Ecto neural progenitor cell (in vitro differentiated cells): ENCODE measurements at places on chromosomes 6 and 20.

GRCh38 chr20:24693466-24694156 is 224.2 kb downstream of the SYNDIG1 start:
- DNase-seq = peak; percentile 28

DNA sequence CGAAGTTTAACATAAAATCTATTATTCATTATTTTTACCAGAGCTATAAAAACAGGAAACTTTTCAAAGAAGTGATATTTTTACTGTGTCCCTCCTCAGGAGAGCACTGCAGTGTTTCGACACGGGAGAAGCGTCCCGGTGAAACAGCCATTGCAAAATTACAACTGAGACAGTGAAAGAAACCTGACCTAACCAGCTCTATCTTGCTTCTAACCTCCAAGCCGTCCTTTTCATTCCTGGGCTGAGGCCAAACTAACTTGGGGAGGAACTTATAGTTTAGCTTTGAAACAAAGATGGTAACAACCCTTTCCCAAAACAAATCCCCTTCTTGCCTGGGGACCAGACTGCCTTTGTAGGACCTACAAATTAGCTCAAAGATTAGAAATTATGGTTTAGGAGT is 79.2 kb downstream of the WDR27 start:
- DNase-seq = no peak

GRCh38 chr6:105601541-105602236 is 198.8 kb upstream of the PREP start:
- no peak for DNase-seq

DNA sequence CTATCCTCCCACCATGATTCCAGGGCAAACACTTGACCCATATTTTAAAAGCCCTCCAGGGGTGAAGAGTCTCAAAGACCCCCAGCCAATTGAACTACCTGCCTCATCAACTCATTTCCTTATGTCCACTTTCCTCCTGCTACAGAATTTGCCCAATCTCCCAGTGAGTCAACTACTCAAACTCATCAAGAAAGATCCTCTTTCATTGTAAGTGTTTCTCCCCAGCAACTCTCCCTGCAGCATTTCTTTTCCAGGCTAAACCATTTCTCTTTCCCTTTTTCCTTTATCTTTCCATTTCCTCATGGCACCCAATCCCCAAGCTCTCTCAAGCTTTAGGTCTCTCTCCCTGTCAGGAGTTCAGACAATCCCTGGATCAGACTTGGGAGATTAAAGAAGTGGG is 1.5 kb downstream of the DLK2 start:
- no peak for DNase-seq

GRCh38 chr20:17799575-17800227 is 99.9 kb downstream of the BANF2 start:
- DNase-seq = no peak

DNA sequence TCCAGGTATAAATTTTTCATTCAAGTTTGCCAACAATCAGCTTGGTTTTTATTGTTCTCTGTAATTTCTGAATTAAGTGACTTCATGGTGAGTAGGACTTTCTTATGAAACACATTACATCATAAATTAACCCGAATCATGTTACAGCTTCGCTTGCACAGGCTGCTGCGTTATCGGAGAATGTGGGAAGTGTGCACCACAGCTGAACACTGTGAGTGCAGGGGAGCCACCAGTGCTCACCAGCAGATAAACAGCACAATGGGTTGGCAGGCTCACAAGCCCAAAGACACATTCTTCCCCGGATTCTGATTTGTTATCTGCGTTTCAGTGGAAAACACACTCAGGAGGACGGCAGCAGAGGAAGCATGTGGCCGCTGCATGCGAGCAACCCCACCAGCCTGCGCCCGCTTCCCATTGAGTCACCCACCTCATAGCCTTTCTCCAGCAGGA is 121.1 kb downstream of the GMDS start:
- no peak for DNase-seq

GRCh38 chr20:59866338-59866737 is 67.1 kb downstream of the SYCP2 start:
- no peak for DNase-seq

- no peak for DNase-seq
These were observed 194.7 kb downstream of the PKHD1 start for GRCh38 chr6:51892750-51893149.

DNA sequence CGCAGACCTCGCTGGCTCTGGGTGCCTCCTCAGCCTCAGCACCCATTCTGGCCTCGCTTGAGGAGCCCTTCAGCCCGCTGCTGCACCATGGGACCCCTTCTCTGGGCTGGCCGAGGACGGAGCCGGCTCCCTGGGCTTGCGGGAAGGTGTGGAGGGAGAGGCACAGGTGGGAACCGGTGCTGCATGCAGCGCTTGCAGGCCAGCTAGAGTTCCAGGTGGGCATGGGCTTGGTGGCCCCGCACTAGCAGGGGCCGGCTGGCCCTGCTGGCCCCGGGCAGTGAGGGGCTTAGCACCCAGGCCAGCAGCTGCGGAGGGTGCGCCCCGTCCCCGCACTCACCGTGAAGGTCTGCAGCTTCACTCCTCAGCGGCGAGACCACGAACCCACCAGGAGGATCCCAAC is 30.4 kb downstream of the DEFB114 start:
- DNase-seq = no peak

DNA sequence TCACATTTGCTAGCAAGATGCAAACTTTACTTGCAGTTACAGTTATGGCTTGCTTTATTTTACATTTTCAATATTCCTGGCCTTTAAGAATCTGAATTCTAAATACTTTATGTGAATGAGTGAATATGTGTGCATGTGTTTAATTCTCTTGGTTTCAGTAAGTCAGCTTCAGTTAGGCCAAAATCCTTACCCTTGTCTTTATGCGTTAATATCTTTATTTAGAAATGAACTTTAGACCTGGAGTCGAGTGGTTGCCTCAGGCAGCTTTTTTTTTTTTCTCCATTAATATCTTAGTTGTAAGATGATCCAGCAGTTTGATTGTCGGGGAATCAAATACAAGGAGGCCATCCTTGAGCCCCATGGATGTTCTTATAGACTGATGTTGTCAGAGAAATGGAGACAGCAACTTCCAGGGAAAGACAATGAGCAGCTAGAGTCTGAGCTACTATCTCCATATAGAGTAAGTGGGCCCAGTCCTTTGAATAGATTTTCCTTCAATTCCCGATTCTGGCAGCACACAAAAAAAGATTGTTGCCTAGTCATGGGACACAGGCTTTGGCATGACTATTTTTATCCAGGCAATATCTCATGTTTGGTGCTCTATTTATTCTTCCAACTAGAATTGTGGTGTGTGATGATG is 398.0 kb downstream of the DHX35 start:
- DNase-seq = no peak

DNA sequence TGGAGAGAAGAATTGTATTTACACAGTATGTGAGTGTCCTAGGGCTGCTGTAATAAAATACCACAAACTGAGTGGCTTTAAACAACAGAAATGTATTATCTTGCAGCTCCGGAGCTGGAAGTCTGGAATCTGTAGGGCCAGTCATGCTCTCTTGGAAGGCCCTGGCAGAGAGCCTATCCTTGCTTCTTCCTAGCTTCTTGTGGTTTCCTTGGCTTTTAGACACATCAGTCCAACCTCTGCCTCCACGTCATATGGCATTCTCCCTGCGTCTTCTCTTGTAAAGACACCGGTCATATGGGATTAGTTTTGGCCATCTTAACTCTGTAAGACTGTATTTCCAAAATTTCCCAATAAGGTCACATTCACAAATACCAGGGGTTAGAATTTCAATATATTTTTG is 10.8 kb downstream of the FNDC1 start:
- DNase-seq = no peak
